Daoy (cell line): ENCODE measurements at places on chromosomes 13 and 19. TPM values are rescaled to one million over a fixed set of nuclear protein-coding genes. Genes with fewer than 3 reads are reported as not detected.

SIRT2 gene
- total RNA-seq, result 21.8 and 26.6 TPM in 2 replicates

SHD gene
- total RNA-seq, result not detected in 2 replicates

ZNF563 gene
- 0.91 and 0.95 TPM in 2 replicates for total RNA-seq

ZBTB32 gene
- total RNA-seq, result 0.06 TPM in 1 of 2 replicates, not detected in the other

CCDC106 gene
- total RNA-seq, result 8.2 and 8.6 TPM in 2 replicates

ZNF564 gene
- total RNA-seq, result 3.1 and 6.5 TPM in 2 replicates

ZIC2 gene
- 1.7 and 10.9 TPM in 2 replicates for total RNA-seq

- DNase-seq, result no peak
Observed at GRCh38 chr19:7748756-7749155, 1.4 kb upstream of the CD209 start.

GRCh38 chr19:40370997-40371801 is 18.8 kb downstream of the HIPK4 start:
- no peak for DNase-seq

- no peak for DNase-seq
Observed at GRCh38 chr13:46698014-46698413, 98.9 kb downstream of the ESD start.

DNA sequence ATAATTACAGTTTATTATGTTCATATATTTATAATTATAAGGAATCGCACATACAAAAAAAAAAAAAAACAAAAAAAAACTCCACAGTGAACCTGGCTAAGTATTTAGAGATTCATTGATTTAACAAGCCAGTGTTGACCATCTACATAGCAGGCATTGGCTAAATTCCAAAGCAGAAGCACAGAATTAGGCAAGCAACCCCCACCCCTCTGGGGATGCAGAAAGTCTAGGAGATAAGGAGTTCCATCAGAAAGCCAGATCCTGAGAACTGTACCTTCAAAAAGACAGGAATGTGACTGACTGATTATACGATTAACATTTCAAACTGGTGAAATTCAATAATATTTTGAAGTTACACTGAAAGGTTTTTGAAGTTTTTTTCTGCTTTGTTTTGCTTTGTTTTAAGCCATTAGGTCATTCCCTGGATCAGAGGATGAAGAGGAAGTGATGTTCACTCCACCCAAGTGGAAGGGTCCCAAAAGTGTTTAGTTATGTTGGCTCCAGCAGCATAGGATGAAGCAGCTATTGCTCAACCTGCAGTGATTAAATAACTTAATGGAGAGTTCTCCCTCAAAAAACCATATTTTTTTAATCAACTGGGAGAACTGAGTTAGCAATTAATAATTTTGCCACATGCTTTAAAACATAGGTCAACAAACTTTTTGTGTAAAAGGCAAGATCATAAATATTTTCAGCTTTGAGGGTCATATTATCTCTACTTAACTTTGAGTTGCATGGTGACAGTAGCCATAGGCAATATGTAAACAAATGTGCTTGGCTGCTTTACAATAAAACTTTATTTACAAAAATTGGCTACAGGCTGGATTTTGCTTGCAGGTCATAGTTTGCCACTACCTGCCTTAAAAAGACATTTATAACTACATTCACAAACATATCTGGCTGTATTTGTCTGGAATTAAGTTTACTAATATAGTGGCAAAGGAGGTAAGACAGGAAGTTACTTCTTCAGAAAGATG is 49.6 kb downstream of the DOCK9 start:
- no peak for DNase-seq

DNA sequence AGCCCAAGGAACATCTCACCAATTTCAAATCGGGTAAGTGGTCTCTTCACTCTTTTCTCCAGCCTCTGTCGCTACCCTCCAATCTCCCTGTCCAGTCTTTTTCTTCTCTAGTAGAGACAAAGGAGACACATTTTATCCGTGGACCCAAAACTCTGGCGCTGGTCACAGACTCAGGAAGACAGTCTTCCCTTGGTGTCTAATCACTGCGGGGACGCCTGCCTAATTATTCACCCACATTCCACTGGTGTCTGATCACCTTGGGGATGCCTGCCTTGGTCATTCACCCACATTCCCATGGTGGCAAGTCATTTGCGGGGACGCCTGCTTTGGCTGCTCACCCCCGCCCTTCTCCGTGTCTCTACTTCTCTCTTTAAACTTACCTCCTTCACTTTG is 13.8 kb upstream of the OR10H1 start:
- DNase-seq, result peak; percentile 56

DNA sequence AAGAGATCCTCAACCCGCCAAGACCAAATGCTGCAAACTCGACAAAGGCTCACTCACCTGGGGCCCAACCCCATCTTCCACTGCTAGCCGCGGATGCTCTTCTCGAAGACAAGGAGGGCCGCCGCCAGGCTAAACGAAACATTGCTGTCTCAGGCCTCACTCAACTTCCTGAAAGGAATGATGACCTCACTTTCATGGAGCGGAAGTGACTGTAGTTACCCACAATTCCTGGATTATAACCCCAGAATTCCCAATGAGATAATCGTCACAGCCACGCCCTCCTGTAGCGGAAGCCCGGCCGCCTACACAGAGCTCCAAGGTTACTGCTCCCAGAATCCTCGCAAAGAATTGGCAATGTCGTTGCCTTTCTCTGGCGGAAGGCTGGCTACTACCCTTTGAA is 10.5 kb upstream of the ZNF112 start:
- peak; percentile 35 for DNase-seq

DNA sequence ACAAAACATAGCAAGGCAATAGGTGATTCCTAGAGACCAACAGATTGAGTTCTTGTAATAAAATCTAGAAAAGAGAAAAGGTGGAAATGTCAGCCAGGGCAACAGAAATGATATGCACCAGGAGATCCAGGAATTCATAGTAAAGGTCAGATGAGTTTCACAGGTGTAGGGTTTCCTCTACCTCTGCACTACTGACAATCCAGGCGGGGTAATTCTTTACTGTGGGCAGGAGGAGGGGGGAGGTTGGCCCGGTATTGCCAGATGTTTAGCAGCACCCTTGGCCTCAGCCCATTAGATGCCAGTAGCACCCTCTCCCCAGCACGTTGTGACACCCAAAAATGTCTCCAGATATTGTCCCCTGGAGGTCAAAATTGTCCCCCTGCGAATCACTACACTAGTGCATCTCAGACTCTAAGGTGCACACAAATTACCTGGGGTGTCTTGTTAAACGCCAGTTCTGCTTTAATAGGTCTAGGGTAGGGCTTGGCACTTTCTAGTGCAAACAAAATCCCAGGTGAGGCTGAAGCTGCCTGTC is 3.5 kb upstream of the UBAC2 start:
- DNase-seq, result no peak

DNA sequence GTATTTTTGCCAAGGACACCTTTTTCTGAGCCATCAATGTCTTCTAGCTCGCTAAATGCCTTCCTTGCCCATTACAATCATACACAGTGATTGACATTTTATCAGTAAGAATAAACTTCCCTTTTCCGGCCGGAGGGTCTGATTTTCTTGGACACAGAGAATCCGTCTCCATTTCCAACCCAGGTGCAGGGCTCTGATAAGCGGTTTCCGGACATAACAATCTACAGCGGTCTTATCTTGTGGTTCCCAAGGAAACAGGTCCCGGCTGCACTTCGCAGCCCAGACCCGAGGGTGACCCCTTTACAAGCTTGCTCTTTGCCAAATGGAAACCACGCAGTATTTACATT is 5.1 kb upstream of the ZNF77 start:
- no peak for DNase-seq

DNA sequence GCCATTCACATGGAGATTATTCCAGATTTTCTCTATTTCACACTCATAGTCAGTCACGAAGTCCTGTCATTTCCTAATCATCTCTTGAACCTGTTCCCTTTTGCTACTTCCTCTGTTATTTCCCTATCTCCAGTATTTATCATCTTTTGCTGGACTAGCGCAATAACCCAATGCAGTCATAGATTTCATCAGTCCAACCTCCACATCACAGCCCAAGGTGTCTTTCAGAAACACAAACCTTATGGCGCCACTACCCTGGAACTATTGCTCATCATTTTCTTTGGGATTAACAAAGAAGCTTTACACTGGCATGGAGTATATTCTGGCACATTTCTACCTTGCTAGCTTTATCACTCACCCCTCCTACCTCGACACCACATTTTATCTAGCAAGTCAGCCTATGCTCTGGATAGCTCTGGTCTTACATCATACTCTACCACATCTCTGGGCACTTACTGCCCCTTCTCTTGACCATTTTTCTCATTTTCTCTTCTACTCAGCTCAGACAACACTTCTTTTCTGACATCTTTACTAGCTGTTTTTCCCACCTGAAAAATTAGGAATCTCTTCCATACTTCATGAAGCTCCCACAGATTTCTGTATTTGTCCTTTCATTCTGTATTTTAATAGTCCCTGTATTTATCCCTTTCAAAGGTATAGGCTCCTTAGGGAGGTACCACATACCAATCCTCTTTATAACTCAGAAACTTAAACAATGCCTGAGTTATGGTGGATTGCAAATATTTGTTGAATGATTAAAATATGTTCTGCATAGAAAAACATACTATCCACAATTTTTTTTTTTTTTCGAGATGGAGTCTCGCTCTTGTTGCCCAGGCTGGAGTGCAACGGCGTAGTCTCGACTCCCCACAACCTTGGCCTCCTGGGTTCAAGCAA is 534.7 kb downstream of the KLF12 start:
- DNase-seq, result no peak

DNA sequence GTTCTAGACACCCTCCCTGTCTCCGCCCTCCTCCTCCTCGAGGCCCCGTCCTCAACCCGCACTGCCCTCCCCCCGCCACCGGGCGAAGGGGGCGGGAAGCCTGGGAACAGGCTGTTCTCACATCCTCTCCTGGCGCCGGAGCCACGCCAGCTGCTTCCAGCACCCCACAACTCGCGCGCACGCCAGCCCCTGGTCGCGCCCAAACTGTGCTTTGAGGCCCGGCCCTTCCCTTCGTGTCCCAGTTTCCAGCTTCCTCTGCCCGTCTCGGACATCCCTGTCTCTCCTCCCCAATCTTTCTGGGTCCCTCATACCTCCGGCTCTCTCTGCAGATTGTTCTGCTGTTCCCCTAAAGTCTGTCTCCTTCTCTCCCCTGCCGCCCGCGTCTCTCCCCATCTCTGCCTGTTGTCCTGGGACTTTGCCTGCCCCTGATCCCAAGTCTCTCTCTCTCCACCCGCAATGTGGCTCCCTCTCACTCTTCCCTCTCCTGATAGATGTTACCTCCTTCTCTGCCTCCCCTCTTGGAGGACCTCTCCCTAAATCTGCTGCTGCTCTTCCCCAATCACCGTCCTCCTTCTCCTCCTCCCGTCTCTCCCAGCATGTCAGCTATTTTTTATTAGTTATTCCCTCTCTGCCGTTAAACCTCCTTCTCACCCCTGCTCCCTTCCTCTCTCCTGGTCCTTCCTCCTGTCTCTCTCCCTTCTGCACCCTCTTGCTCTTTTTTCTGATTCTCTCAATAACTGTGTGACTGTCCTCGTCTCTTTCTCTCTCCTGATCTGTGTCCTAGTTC is 14.2 kb downstream of the DPF1 start:
- peak; percentile 48 for DNase-seq

GRCh38 chr13:40522282-40522681 is 144.2 kb downstream of the FOXO1 start:
- DNase-seq, result no peak

- DNase-seq, result no peak
Observed at GRCh38 chr19:45063851-45064801, 12.2 kb downstream of the ZNF296 start.

- no peak for DNase-seq
Observed at GRCh38 chr13:111880185-111880584, 186.8 kb upstream of the SOX1 start.

DNA sequence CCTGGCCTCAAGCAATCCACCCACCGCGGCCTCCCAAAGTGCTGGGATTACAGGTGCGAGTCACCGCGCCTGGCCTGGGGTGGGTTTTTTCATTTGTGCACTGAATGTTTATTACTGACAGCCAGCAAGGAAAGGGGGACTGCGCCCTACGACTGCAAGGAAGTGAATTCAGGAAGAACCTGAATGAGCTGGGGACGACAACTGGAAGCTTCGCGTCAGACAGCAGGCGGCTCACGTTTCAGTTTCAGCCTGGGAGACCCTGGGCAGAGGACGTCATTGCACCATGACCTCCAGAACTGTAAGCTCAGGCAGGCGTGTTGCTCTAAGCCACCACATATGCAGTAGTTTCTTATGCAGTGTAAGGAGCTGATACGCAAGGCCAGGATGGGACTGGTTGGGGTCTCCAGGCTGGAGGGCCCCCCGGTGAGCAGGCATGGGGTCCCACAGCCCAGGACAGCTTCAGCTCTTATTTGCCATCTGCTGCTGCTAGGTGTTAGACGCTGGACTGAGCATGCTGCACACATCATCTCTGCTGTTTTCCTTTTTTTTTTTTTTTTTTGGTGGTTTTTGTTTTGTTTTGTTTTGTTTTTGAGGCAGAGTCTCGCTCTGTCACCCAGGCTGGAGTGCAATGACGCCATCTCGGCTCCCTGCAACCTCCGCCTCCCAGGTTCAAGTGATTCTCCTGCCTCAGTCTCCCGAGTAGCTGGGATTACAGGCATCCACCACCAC is 66.6 kb downstream of the GADD45B start:
- peak; percentile 42 for DNase-seq

DNA sequence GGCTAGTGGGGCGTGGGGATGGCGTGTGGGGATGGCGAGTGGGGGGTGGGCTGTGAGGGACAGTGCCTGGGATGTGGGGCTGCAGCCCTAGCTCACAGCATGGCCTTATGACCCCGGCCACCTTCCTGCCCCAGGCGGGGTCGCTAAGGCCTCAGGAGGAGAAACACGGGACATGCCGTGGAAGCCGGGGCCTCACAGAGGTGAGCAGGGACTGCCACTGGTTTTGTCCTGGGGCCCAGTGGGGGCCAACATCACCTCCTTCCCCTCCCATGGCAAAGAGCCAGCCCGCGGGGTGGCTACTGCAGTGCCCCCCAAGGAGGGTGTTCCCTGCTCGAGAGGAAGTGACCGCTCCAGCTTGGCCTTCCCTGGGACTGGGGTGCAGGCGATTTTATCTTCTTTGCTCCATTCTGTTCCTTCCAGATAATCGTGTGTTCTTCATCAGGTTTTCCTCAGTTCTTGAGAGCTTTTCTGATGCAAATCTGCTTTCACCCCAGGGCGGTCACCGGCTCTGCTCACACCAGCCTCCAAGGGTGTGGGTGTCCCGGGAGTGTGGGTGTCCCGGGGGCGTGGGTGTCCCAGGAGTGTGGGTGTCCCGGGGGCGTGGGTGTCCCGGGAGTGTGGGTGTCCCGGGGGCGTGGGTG is 1.2 kb downstream of the F7 start:
- DNase-seq, result no peak

DNA sequence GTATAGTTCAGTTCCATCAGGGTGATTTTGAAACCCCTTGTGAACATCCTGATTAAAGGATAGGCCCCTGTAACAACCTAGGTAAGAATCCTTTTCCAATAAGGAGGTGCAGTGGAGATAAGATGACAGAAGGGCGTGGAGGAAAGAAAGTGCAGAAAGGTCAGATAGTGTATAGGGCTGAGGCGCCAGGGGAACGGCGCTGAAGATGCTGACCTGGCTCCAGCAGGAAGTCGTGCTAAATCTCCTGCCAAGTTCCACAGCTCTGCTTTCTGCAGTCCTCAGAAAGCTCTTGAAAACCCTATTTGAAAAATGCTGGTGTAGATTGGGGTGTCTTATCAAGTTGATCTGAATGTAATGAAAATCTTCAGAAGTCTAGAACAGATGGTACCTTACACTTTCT is 221.7 kb downstream of the COG6 start:
- DNase-seq, result no peak

- DNase-seq, result no peak
Observed at GRCh38 chr13:32340914-32341313, 25.6 kb downstream of the BRCA2 start.
